ENCODE measurements at places on chromosomes 6 and 20. TPM values are rescaled to one million over a fixed set of nuclear protein-coding genes. Genes with fewer than 3 reads are reported as not detected.

NKAIN2 gene
- total RNA-seq = 0.68 TPM

LPA gene
- 0.85 TPM for total RNA-seq

- no peaks in the 10 kb centered on the region for H3K27me3 ChIP-seq
- H3K4me3 ChIP-seq = no peak overlapping the region
- no peak overlapping the region for H3K27ac ChIP-seq
- H3K36me3 ChIP-seq = no peaks in the 10 kb centered on the region
Observed at GRCh38 chr6:101747716-101748115, 354.2 kb downstream of the GRIK2 start.

- H3K36me3 ChIP-seq = no peaks in the 10 kb centered on the region
- no peak overlapping the region for H3K4me3 ChIP-seq
- DNase-seq = no peak
- H3K4me1 ChIP-seq = no peaks in the 10 kb centered on the region
- H3K27ac ChIP-seq = no peak overlapping the region
Observed at GRCh38 chr6:126030045-126030444, 43.7 kb downstream of the TRMT11 start.

DNA sequence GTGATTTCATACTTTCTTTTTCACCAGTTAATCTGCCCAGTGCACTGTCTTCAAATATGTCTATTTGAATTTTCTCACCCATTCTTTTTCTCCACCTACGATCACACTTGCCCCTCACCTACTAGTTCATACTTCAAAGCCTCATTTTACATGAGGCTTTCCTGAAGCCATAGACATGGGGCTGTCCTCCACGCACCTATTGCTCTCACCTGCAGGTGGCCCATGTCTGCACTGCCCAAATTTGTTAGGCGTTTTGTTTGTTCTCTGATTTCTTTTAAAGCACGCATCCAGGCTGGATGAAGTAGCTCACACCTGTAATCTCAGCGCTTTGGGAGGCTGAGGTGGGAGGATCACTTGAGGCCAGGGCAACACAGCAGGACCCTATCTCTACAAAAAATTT, 106.8 kb upstream of the RIPOR2 start:
- no peak for DNase-seq
- H3K4me1 ChIP-seq = no peaks in the 10 kb centered on the region
- H3K4me3 ChIP-seq = no peak overlapping the region
- H3K27ac ChIP-seq = no peak overlapping the region
- no peaks in the 10 kb centered on the region for H3K36me3 ChIP-seq

All from prostate gland (tissue), 2 donors.